Ascending aorta (tissue), 2 donors: ENCODE measurements at places on chromosomes 2 and 18. TPM values are rescaled to one million over a fixed set of nuclear protein-coding genes. Genes with fewer than 3 reads are reported as not detected.

The ZBTB7C gene
- total RNA-seq = 8.1 TPM

The ZNF2 gene
- total RNA-seq = 0.75 TPM

The SSB gene
- 42.6 TPM for total RNA-seq

The CIB4 gene
- not detected for total RNA-seq

The LIMS1 gene
- 39.8 TPM for total RNA-seq

The EGR4 gene
- total RNA-seq = not detected

The FAP gene
- 16.7 TPM for total RNA-seq

The WDFY1 gene
- 26.2 TPM for total RNA-seq

The DNAJC5G gene
- total RNA-seq = not detected

The LGALSL gene
- total RNA-seq = 35.4 TPM

The CD207 gene
- total RNA-seq = not detected

The UPP2 gene
- not detected for total RNA-seq

The RGPD3 gene
- 0.75 TPM for total RNA-seq

The RABL2A gene
- 5.5 TPM for total RNA-seq

The SNED1 gene
- total RNA-seq = 84.3 TPM

The IL1R1 gene
- total RNA-seq = 132 TPM

The DSC1 gene
- total RNA-seq = not detected

The ZNF521 gene
- 41.6 TPM for total RNA-seq

The CHRND gene
- not detected for total RNA-seq

The HOXD10 gene
- not detected for total RNA-seq
